ENCODE measurements at places on chromosomes 16 and 17. TPM values are rescaled to one million over a fixed set of nuclear protein-coding genes. Genes with fewer than 3 reads are reported as not detected.

SLC9A5 gene
- 2.2 TPM for total RNA-seq

ELOB gene
- 219 TPM for total RNA-seq

SLC25A39 gene
- total RNA-seq = 148 TPM

SYT17 gene
- 7.0 TPM for total RNA-seq

SEC14L5 gene
- 2.0 TPM for total RNA-seq

NUBP2 gene
- total RNA-seq = 58.5 TPM

USP43 gene
- 18.9 TPM for total RNA-seq

KRTAP2-1 gene
- not detected for total RNA-seq

DNA sequence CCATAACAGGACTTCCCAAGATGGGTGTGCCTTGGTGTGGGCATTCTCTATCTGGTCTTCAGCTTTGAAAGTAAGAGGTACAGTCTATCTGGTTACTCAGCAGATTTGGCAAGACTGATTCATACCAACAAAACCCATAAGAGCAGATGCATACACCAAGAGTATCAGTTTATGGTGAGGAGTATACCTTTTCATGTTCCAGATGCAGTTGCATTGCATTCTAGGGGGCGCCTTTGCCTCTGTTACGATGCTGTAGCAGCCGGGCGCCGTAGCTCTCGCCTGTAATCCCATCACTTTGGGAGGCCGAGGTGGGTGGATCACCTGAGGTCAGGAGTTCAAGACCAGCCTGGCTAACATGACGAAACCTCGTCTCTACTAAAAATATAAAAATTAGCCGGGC is 31.1 kb upstream of the CARMIL2 start:
- no peak for DNase-seq

DNA sequence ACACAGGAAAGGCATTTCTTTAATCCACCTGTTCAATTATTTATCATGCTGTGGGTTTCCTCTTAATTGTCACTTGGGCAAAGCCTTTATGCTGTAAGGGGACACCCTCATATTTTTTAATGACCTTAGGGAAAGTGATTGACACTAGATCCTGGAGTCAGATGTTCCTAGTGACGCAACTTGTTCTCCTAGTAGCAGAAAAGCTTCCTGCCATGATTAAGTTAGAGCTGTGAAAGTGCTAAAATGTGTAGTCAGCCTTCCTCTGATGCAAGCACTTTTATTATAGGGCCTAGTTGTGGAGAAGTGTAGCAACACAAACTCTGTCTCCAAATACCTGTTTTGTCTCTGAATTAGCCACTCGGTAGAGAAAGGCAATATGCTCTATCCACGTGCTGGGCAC is 12.3 kb downstream of the TMEM100 start:
- no peak for DNase-seq

GRCh38 chr17:34781571-34782108 is 179.6 kb downstream of the CCT6B start:
- no peak for DNase-seq

- DNase-seq = no peak
Measured at GRCh38 chr17:76543482-76543825, 3.6 kb downstream of the PRCD start.

GRCh38 chr16:88869673-88869980 is 3.2 kb upstream of the PABPN1L start:
- no peak for DNase-seq

DNA sequence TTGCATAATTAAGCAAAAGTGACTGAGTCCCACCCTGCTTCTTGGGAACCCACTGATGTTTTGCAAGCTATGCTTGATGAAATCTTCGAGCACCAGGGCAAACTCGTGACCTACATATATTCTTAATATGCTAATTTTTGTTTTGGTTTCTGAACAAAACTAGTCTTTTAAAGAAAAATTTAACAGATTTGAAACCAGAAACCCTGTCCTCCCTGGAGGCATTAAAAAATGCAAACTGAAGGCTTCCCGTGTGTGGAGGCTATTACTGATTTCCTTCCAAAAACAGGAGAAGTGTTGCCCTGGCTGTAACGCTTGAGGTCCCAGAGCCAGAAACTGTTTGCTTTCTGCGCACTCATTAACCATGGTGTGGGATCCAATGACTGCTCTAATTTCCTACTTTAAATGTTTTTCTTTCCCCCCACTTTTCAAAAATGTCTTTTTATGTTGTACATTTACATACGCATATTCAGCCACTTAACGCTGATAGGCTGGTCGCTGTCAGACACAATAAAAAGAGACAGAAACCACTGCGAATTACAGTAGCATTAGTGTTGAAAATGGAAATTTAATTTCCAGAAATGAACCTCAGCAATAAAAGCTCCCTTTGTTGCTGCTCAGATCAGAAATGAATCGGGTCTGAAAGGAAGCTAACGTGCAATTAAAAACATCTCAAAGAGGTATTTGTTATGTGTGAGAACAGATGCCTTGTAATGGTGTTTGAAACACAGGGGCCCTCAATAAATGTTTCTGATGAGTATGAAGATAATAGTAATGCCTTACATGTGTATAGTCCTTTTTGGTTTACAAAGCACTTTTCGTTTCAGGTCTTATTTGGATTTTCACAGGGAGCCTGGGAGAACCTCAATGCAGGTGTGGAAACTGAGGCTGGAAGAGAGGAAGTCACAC is 39.9 kb upstream of the IRX6 start:
- DNase-seq = no peak

GRCh38 chr17:1376061-1376460 is 24.0 kb downstream of the YWHAE start:
- DNase-seq = no peak

GRCh38 chr17:70332356-70333210 is 163.3 kb downstream of the KCNJ2 start:
- no peak for DNase-seq

- no peak for DNase-seq
Measured at GRCh38 chr17:34071886-34072420, 183.1 kb upstream of the CCL2 start.

DNA sequence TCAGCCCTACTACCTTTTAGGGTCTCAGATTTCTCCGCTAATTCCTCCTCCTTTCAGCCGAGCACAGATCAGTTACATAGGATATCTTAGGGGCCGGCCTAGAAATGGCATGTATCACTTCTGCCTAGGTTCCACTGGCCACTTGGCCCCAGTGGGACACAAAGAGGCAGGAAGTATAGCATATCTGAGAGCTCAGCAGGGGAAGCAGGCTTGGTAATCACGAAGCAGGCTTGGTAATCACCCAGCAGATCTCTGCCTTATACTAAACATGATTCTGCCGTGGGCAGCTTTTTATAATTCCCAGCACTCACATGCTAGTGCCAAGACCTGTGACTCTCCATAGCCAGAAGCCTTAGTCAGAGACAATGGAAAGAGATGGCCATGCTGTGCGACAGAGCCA is 59.6 kb upstream of the CACNG5 start:
- no peak for DNase-seq

- no peak for DNase-seq
Measured at GRCh38 chr16:8286348-8286747, 304.0 kb downstream of the TMEM114 start.

DNA sequence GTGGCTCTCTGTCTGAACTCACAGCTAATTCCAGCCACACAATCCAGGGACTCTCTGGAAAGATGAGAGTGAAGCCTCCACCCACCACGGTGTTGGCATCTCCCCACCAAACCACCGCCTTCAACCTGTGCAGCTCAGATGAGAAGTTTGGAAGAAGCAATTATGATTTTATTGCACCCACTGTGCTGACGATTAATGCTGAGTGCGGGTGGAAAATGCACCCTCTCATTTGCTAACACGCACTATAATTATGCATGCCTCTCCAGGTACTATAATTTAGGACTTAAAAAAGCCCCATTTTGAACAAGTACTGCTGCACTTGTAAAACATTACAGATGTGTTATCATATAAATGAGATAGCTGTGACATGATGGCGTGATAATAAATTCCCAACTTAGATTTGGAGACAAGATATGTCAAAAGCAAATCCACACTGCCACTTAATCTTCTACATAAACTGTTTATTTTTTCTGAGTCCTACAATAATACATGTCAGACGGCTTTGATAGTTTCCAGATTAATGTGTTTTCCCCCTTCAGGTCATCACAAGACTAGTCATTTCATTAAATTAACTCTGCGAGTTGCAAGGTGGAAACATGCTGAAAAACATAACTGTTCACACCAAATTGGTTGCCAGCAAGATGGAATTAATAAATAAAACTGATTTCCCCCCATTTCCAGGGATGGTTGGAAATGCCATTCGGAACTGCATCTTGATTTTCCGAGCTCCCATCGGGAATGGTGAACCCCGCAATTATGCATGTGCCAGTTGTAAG is 466.5 kb upstream of the MAF start:
- no peak for DNase-seq

- no peak for DNase-seq
Measured at GRCh38 chr16:35352431-35352830, 1893.0 kb downstream of the TP53TG3F start.

All from Peyer's patch (tissue), 4 donors.